ENCODE measurements at places on chromosomes 4 and X.

DNA sequence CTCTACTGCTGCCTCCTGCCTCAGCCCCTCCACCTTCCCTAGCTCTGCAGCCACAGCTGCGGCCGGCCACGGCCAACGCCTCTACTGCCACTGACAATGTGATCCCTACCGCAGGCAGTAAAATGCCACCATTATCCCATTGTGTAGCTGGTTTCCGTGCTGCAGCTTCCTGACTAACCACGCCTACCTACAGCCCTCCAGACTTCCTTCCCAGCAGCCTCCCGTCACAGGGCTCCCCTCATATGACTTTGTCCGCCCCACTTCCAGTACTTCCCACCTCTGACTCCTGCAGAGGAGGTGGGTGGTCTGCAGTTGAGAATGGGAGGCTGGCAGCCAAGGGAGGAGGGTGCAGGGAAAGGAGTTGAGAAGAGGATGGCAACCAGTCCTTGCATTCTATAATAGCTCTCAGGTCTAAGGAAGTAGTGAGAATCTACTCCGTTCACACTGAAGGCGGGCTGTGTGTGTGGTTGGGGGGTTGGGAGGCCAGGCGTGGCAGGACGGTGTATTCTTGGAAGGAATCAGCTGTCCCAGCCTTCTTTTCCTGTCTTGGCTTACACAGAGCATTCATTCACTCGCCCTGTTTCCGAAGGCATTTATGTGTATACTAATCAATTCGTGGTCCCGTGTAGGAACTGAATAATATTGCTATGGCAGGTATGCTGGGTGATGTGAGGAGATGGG, 33.1 kb upstream of the USP51 start:
- DNase-seq, result no peak

GRCh38 chrX:23228950-23229448, 105.7 kb upstream of the PTCHD1 start:
- DNase-seq, result no peak

DNA sequence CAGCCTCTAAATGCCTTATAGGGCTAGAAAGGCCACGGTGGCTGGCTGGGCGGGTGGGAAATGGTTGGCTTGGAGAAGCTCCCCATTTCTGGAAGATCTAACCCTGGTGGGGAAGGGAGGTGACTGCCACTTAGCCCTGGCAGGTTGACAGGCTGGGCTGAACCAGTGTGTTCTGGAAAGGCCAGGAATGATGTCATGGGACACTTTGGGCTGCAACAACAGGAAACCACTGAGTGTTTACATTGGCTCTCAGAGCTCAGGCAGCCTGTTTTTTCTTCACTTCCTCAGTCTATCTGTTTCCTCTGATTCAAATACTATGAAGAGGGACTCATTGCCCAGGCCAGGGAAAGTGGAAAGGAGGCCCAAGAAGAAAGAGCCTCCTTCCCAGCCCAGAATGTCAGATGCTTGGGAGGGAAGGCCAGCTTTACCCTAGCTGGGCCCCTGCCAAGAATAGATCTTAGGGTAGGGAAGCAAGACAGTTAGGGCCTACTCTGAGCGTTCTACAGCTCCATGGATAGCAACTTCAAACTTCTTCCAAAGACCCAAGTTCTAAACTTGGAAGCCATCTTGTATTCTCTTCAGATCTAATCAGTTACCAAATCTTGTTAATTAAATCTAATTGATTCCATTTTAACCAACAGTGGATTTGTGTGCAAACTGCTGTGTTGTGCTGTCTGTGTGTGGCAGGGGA, 65.8 kb upstream of the MSN start:
- no peak for DNase-seq

DNA sequence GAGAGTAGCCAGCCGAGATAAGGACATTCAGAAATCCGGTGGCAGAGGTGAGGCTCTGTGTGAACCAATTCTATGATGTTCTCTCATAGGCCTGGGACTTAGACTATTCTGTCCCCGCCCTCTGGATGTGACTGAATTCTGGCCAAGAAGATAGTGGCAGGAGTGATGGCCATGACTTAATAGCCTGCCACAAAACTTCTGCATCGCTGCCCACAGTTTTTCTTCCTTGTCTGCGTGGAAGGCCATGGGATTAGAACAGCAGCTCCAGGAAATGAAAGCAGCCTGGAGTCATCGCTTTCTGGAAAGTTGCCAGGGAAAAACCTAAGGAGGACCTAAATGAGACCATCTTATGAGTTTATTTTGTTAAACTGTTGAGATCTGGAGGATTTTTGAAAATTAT, 134.7 kb downstream of the F11 start:
- DNase-seq, result no peak

GRCh38 chr4:122577189-122577553, 43.7 kb downstream of the IL21 start:
- no peak for DNase-seq

DNA sequence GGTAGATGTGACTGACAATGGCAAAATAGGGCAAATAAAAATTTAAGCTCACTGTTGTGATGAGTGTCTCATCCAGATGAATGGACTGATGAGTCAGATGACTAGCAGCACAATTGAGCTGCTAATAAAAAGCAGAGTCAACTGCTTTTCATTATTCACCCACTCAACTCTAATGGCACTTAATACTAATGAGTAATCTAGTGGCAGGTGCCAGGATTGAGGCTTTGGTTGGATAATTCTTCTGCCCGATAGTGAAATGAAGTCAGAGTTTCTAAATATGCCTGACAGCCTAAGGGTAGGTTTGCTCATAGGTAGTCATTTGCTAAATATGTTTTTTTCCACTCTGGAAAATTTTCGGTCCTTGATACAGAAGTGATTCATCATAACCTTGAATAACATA, 10.4 kb downstream of the OGT start:
- DNase-seq, result no peak

GRCh38 chr4:98672583-98673287, 14.3 kb upstream of the TSPAN5 start:
- DNase-seq, result no peak

- no peak for DNase-seq
Measured at GRCh38 chr4:14841801-14842768, 160.2 kb upstream of the CPEB2 start.

GRCh38 chr4:135166661-135167060, 965.1 kb upstream of the PABPC4L start:
- no peak for DNase-seq

DNA sequence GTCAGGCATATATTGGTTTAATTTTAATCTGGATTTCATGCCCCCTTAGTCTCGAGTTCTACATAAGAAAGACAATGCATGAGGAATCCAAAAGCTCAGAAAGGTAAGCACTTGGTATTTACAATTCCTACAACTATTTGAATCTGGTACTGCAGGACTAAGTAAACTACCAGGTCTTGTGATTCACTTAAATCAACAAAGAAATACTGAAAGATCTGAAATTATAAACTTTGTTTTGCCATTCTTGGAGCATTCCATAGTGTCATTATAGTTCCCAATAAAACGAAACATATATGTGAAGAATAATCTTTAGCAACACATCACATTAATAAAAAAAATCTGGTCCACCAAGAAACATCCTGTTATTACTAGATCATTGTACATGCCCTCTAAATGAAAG, 482.3 kb downstream of the ANKRD50 start:
- DNase-seq, result no peak

DNA sequence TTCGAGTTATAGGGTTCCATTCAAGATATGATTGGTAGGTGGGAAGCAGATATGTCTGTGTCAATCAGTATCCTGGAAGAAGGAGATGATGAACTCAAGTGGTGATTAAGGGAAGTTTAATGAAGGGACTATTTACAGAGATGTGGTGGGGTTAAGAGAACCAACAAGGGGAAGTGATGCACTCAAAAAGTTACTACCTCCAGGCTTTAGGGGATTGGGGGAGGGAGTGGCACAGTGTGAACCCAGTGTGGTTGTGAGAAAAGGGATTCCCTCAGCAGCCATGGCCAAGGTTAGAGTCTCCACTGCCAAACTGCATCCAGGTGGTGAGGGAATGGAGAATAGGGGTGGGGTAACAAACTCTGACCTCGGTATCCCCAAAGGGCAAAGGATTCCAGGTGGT, 27.9 kb downstream of the PKD2 start:
- no peak for DNase-seq

- no peak for DNase-seq
Measured at GRCh38 chr4:173521467-173522159, 8.4 kb downstream of the HAND2 start.

DNA sequence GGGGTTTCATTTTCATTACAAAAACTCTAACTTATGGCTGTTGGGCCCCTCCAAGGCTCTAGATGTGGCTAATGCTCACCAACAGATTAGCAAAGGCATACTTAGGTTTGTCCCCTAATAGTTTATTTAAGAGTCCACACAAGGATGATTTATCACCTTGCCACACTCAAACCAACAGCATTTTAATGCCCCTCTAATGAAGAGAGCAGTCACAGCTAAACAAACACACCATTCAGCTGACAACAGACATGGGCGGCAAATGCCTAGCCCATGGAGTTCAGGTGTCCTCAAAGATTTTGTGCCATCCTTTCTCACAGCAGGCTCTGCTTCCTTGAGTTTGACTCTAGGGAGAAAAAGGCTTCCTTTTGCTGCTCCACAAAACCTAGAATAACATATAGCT, 61.8 kb upstream of the CITED1 start:
- no peak for DNase-seq

DNA sequence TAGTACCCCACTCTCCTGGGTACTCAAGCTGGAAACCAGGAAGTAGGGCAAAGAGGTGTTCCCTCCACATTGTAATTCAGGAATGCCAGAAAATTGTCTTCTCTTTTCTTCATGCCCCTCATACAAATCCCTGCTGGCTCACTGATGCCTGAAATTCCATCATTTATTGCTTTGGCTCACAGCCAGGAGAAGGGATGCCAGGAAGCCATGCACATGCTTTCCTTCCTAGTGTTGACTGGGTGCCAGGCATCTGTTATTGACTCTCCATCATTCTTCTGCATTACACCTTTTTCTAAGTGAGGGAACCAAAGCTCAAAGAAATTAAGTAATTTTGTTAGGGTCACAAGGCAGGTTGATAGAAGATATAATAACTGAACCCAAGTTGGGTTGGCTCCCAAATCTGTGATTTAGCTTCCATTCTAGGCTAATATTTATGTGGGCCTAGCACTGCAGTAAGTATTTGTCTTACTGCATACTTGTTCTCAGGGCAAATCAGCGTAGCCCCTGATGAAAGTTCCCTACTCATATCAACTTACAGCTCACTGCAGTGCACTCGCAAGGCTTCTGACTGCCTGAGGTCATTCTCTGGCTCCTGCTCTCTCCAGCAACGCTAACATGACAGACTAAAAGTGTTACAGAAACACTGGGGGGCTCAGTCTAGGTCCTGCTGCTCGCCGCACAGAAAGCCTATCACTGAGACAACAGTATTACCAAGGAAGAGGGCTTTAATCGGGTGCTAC, 89.0 kb downstream of the TRAPPC11 start:
- DNase-seq, result no peak

DNA sequence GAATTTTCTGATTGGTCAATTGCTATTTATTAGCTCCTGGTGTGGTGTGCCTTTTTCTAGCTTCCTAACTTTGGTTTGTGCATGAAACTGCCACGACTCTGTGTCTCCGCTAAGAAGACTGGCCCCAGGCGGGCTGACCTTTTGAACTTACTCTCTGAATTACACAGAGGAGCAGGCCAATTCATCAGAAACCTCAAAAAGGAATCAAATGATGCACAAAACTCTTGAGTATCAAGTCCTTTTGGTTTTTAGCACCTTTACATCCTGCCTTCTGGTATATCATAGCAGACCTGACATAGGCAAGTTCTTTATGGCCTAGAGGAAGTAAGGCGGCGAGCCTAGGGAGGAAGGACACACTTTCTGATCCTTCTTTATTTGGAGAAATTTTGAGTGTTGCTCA, 17.6 kb downstream of the TKTL1 start:
- no peak for DNase-seq
